CD4-positive, alpha-beta T cell treated with Interferon alpha-2 for 1 hour (primary cell): ENCODE measurements at places on chromosomes 7 and 10.
A peak's percentile ranks its signal among the peaks of the same experiment; 100 is the strongest.

GRCh38 chr10:11874568-11875493 lies 51.7 kb downstream of the PROSER2 start:
- DNase-seq: peak; percentile 51

DNA sequence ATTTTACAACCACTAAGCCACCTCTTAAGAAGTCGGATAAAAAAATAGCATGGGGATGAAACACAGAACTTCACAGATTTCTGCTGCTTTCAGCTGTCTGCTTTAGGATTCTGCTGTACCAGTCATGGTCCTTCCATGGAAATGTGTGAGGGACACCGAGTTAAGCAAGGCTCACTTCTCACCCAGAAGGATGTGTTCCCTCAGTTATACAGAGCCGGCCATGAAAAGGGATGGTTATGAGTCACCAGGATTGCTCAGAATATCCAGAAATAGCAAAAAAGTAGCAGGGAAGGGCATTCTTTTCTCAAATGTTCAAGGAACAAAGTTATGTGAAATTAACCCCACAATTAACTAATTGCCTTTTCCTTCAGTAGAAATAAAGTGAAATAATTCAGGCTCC lies 124.4 kb downstream of the AMPH start:
- no peak for DNase-seq

- DNase-seq: no peak
Measured at GRCh38 chr7:101989101-101989500, 171.7 kb downstream of the CUX1 start.

- no peak for DNase-seq
Measured at GRCh38 chr10:49375611-49376010, 20.3 kb downstream of the DRGX start.

- DNase-seq: no peak
Measured at GRCh38 chr10:126227762-126228134, 160.5 kb downstream of the ADAM12 start.

DNA sequence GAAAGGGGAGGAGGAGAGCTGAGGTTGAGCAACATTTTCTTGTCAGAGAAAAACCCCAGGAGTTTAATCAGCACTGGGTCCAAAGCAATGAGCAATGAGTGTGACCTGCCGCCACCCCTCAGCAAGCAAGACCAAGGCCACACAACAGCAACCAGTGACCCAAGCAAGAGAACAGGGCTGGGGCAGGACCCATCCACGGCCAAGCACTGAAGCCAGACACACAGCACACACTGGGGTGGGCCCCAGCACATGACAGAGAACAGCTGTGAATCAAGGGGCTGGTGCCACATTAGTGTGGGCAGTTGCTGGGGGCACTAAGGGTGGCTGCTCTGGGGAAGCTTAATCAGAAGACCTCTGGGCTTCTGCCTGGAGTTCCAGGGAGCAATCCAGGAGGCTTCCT lies 16.2 kb downstream of the TMEM72 start:
- DNase-seq: no peak
